ENCODE measurements at places on chromosomes 12 and 14.

DNA sequence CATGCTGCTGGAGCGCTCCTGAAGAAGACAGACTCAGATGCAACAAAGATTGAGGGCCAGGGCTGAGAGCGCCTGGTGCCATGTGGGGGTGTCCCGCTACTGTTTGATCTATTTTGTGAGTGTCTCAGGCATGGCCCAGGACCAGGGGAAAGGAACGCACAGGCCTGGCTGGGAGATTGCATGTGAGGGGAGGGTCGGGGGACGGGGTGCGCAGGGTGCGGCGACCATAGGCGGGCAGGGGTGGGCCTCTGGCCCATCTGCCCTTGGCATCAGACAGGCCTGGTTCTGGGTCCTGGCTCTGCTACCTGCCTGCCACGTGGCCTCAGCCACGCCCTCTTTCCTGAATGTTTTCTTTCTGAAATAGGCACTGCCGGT is 47.5 kb downstream of the BEGAIN start:
- no peak for DNase-seq
- H3K4me3 ChIP-seq: no peak overlapping the region
- peaks cover 17% of the 10 kb centered on the region for H3K4me1 ChIP-seq
- no peaks in the 10 kb centered on the region for H3K27me3 ChIP-seq
- H3K36me3 ChIP-seq: no peaks in the 10 kb centered on the region
- no peak overlapping the region for H3K27ac ChIP-seq

- no peaks in the 10 kb centered on the region for H3K27me3 ChIP-seq
- H3K36me3 ChIP-seq: peaks cover 22% of the 10 kb centered on the region
- H3K4me1 ChIP-seq: peaks cover 28% of the 10 kb centered on the region
- DNase-seq: no peak
- no peak overlapping the region for H3K27ac ChIP-seq
Measured at GRCh38 chr14:20472536-20473169, 3.4 kb downstream of the PNP start.

DNA sequence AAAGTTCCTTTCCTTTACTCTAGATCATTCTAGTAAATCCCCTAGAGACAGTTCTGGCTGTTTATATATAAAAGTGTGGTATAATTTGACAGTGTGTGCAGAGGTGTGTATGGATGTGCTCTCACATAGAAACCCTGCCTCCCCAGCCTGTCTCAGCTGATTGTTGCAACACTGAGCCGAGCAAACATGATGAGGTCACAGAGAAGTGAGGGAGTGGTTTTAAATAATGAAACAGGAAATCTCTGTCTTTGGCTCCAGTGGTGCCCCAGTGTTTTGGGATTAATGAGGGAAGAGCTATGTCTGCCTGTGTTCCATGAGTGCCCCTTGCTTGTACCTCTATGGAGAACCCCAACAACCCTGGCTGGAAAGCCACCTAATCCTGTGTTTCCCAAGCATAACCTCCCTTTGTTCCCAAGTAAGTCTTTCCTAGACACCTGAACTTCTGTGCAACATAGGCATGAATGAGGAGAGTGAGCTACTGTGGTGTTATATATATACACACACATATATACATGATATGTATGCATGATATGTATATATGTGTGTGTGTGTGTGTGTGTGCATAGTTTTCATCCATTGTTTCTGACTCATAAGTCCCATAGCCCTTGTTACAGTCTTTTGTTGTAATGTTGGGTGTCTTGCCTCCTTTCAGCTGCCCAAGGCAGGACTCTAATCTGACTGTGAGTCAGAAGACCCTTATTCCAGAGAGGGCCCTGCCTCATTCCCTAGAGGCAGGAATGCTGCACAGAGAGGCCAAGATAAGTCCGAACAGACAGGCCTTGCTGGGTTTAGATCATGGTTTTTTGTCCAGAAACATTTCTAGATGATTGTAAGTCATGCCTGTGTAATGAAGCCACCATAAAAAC is 18.0 kb downstream of the TRAF3 start:
- no peak for DNase-seq
- H3K27me3 ChIP-seq: no peaks in the 10 kb centered on the region
- peaks cover 6% of the 10 kb centered on the region for H3K36me3 ChIP-seq
- H3K4me1 ChIP-seq: peaks cover 11% of the 10 kb centered on the region
- peak overlapping the region; percentile 39 for H3K27ac ChIP-seq

DNA sequence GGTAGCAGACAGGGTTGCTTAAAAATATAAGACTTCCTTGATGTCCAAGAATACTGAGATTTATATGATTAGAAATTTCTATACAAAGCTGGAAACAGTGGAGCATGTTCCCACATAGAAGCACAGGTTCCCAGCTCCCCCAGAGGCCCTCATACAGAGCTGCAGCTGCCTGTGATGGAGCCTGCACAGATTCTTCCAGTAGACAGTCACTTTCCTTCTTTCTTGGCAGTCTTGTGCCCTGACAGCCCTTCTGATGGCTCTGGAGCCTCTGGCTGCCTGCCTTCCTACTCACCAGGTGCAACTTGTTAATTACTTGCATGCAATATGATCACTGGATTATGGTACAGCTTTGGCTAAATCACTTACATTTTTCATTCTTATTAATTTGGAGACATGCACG is 44.4 kb downstream of the BICD1 start:
- H3K27me3 ChIP-seq: no peaks in the 10 kb centered on the region
- H3K4me1 ChIP-seq: peaks cover 10% of the 10 kb centered on the region
- no peak overlapping the region for H3K4me3 ChIP-seq
- DNase-seq: no peak

GRCh38 chr14:95759941-95760340 is 46.0 kb upstream of the TCL1A start:
- no peak overlapping the region for H3K27ac ChIP-seq
- no peaks in the 10 kb centered on the region for H3K36me3 ChIP-seq
- peaks cover 17% of the 10 kb centered on the region for H3K27me3 ChIP-seq
- H3K4me3 ChIP-seq: no peak overlapping the region
- no peak for DNase-seq

DNA sequence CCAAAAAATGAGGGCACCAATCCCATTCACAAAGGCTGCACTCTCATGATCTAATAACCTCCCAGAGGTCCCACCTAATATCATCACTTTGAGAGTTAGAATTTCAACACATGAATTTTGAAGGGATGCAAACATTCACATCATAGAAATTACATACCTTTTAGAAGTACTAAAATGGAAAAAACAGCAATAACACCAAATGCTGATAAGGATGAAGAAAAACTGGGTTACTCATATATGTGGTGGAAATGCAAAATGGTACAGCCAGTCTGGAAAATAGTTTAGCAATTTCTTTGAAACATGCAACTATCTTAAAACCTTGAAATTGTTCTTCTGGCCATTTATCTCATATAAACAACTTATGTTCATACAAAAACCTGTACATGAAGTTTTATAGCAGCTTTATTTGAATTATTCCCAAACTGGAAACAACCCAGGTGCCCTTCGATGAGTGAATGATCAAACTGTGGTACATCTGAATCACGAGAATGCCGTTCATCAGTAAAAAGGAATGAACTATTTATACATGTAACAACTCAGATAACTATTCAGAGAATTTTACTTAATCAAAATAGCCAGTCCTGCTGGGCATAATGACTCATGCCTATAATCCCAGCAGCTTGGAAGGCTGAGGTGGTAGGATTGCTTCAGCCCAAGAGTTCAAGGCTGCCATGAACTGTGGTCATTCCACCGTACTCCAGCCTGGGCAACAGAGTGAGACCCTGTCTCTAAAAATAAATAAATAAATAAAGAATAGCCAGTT is 109.4 kb upstream of the SSTR1 start:
- H3K27ac ChIP-seq: no peak overlapping the region
- H3K4me3 ChIP-seq: no peak overlapping the region
- H3K4me1 ChIP-seq: no peaks in the 10 kb centered on the region
- peaks cover 4% of the 10 kb centered on the region for H3K36me3 ChIP-seq
- no peak for DNase-seq

DNA sequence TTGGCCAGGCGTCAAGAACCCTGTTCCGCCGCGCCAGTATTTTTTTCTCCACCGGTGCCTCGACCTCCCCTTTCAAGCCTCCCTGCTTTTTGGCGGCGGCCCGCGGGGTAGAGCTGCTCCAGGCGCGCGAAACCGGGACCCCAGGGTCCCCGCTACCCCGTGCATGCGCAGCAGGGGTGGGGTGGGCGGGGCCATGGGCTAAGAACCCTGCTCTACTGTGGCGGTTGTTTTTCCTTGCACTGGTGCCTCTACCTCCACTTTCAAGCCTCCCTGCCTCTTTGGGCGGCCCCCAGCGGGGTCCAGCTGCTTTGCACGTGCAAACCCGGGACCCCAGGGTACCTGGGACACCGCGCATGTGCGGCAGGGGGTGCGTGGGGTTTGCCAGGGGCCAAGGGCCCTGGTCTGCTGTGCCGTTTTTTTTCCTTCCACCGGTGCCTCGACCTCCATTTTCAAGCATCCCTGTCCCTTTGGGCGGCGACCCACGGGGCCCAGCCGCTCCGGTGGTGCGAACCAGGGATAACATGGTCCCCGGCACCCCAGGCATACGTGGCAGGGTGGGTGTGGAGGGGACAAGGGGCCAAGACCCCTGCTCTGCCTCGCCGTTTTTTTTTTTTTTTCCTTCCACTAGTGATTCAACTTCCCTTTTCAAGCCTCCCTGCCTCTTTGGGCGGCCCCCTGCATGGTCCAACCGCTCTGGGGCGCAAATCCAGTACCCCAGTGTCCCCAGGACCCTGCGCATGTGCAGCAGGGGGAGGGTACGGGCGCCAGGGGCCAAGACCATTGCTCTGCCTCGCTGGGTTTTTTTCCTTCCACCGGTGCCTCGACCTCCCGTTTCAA is 326.8 kb downstream of the ALG10 start:
- no peak for DNase-seq
- H3K4me1 ChIP-seq: no peaks in the 10 kb centered on the region
- H3K27ac ChIP-seq: no peak overlapping the region
- H3K4me3 ChIP-seq: no peak overlapping the region
- no peaks in the 10 kb centered on the region for H3K27me3 ChIP-seq
- no peaks in the 10 kb centered on the region for H3K36me3 ChIP-seq

DNA sequence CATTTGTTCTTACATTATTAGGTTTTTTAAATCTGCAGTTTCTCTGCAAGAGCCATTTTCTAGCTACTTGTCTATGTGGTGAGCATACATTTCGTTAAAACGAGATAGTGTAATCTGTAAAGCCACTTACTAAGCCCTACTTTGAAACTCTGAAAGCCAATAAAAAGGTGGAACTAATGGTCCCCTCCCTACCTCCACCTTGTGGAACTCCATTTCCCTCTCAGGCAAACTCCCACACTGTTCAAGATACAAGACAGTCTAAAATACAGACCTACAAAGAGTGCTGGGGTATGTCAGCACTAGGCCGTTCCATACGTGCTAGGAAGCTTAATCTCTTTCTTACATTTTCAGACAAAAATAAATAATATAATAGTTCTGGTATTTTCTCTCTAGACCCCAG is 74.1 kb downstream of the DUSP6 start:
- DNase-seq: no peak
- no peak overlapping the region for H3K4me3 ChIP-seq
- H3K27ac ChIP-seq: no peak overlapping the region
- peaks cover 37% of the 10 kb centered on the region for H3K4me1 ChIP-seq

DNA sequence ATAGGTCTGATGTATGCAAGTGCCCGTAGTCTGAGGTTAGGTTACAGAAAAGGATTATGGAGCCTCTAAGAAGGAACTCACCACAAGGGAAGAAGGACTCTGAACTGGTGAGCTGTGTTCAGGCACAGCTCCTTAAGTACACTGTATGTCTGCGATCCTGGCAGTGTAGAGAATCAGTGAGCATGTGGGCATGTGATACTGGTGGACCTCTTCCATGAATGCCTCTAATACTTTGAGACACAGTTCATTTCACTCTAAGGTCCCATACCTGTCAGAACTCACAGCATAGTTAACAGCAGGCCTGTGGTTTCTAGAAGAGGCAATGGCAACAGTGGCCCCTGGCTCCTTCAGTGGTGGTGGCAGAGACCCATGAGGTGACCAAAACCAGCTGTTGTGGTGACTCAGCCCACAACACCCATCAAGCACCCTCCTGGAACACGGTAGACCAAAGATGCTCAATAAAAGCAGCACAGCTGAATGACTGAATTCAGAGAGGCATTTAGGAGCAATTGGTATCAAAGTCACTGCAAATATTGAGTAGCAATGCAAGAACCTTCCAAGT is 6.9 kb upstream of the OR6J1 start:
- no peak overlapping the region for H3K4me3 ChIP-seq
- peaks cover 3% of the 10 kb centered on the region for H3K4me1 ChIP-seq
- no peaks in the 10 kb centered on the region for H3K36me3 ChIP-seq
- peaks cover under 1% of the 10 kb centered on the region for H3K27me3 ChIP-seq
- H3K27ac ChIP-seq: no peak overlapping the region

DNA sequence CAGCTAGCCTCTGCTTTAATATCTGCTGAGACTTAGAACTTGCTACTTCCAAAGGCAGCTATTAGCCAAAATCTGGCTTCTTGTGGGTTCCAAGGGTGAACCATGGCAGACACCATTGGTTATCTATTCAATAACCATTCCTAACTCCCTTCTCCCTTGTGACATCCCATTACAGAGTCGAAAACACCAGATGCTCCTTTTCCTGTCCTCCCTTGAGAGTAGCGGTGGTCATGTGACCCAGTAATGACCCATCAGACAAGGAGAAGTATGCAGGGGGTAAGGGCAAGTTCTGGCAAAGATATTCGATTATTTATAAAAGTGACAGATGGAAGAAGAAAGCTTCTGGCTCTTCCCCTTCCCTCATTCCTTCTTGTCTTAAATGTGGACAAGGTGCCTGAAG is 20.1 kb downstream of the TGFB3 start:
- H3K36me3 ChIP-seq: peaks cover 16% of the 10 kb centered on the region
- H3K27ac ChIP-seq: no peak overlapping the region
- DNase-seq: no peak
- no peaks in the 10 kb centered on the region for H3K27me3 ChIP-seq

DNA sequence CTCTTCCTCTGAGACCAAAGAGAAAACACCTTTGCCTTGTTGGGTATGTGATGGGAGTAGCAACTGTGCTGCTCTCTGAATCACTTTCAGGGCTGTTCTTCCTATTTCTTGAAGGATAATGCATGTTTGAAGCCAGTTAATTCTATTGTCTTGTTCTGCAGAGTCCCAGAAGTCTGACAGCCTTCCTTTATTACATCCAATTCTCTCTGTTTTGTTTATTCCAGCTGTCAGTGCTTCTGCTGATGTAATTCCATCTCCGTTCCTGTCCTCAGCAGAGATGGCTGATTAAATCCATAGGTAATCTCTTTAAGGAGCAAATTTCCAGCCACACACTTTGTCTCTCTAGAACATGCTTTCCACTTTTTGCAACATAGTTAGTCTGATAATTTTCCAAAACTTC is 59.7 kb downstream of the MGAT4C start:
- H3K4me3 ChIP-seq: no peak overlapping the region
- H3K27me3 ChIP-seq: no peaks in the 10 kb centered on the region
- no peaks in the 10 kb centered on the region for H3K4me1 ChIP-seq
- H3K36me3 ChIP-seq: no peaks in the 10 kb centered on the region
- no peak for DNase-seq

DNA sequence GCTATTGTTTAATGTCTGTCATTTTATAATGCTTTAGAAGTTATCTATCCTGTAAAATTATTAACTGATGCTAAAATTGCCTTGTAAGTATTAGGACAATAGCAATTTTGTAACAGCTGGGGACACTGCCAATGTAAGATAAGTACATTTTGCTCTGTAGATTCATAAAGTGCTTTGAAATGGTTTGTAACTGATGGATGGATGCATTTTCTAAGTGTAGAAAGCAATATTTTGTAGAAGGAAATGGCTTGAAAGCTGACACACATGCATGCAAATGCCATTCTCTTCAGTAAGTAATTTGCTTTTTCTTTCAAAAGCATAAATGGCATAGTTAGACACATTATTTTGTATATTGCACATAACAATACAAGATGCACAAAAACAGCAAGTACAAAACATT is 129.8 kb downstream of the FOXG1 start:
- no peak overlapping the region for H3K4me3 ChIP-seq
- no peaks in the 10 kb centered on the region for H3K4me1 ChIP-seq
- no peaks in the 10 kb centered on the region for H3K27me3 ChIP-seq
- H3K36me3 ChIP-seq: no peaks in the 10 kb centered on the region
- DNase-seq: no peak
- H3K27ac ChIP-seq: no peak overlapping the region
